CD8-positive, alpha-beta memory T cell (primary cell): ENCODE measurements at places on chromosomes 4 and X.
A peak's percentile ranks its signal among the peaks of the same experiment; 100 is the strongest.

GRCh38 chr4:24372881-24373280 lies 211.5 kb downstream of the DHX15 start:
- DNase-seq: no peak

DNA sequence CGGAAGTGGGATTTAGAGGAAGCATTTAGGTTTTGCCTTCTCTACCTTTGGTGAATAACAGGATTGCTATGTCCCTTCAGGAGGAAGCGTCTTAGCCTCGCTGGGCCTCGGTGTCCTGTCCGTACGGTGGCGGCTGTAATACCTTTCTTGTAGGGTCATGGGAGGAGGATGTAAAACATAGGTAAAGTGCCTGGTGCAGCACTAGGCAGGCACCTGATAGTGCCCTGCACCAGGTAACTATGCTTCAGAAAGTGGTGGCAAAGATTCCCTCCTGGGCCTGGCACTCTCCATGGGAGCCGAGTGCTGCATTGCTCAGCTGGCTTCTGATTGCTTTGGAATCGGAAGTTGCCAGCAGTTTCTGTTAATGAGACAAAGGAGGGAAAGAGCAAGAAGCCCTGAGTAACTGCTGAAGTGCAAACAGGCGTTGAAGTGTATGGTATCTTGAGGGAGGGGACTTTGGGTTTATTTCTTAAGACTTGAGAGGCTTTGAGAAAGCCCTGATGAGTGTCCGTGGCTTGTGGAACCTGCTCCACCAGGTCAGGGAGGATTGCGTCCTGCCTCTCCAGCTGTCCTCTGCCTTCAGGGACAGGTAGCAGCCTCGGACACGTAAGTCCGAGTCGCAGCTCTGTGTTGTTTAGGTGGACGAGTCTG lies 45.8 kb downstream of the TBC1D14 start:
- DNase-seq: no peak

GRCh38 chr4:7788694-7789425 lies 150.8 kb downstream of the AFAP1 start:
- no peak for DNase-seq

DNA sequence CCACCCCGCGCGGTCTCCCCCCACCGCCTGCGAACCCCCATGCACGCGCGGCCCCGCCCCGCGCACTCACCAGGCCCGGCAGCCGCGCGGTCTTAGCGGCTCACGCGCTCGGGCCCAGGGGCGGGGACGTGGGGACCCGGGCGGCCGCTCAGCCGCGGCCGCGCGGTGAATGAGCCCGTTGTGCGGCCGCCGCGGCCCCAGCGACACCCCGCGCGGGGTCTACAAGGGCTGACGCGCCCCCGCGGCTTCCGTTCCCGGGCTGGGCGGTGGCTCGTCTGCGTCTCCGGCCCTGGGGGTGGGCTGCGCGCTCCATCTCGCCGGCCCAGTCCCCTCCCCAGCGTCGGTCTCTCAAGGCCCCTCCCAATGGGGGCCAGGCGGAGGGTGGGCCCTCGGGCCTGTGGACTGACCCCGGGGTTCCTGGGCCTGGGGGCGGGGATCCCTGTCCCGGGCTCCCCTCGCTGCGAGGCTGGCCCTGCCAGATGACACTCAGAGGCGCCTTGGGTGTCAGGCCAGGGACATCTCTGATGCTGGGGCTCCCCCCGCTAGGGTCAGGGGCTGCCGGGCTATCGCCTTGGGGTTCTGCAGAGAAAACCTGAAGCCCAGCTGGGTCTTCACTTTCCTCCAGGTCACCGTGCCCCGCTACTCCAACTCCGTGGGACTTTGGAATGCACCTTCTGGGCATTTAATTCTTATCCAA lies 4.3 kb upstream of the SLC26A1 start:
- DNase-seq: no peak

DNA sequence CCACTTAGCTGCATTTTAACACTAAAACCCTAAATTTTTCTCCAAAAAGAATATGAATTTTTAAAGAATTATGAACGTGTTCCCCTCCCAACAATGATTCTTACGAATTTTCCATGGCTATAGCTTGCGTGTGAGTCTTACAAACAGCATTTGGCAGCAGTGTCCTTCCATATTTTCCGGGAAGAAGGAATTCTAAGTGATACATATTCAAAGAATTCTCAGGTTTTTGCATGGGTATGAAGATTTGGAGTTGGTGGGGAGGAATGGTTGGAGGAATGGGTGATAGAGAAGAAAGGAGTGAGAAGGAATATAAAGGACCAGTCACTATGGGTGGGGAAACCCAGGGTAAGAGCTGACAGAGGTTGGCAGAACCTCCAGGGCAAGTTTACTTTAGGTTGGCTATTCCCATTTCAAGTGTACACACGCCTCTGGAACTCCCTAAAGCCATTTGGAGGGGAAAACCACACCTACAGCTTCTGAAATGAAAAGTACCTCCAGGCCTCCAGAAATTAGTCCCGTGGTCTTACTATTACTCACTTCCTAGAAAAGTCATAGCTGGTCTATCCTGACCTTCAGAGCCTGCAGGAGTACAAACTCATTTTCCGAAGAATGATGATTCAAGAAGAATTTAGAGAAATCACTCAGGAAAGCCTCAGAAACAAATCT lies 420.8 kb upstream of the DIPK2B start:
- no peak for DNase-seq

- no peak for DNase-seq
Observed at GRCh38 chr4:8537041-8537461, 43.1 kb upstream of the GPR78 start.

- DNase-seq: no peak
Observed at GRCh38 chr4:162408309-162408708, 244.5 kb upstream of the FSTL5 start.

- no peak for DNase-seq
Observed at GRCh38 chrX:11908371-11908770, 150.3 kb downstream of the MSL3 start.

- DNase-seq: no peak
Observed at GRCh38 chrX:110180176-110180927, 137.5 kb downstream of the AMMECR1 start.

GRCh38 chrX:153804100-153804595 lies 9.7 kb downstream of the SSR4 start:
- DNase-seq: no peak

GRCh38 chr4:2818351-2818939 lies 25.2 kb upstream of the ADD1 start:
- no peak for DNase-seq

DNA sequence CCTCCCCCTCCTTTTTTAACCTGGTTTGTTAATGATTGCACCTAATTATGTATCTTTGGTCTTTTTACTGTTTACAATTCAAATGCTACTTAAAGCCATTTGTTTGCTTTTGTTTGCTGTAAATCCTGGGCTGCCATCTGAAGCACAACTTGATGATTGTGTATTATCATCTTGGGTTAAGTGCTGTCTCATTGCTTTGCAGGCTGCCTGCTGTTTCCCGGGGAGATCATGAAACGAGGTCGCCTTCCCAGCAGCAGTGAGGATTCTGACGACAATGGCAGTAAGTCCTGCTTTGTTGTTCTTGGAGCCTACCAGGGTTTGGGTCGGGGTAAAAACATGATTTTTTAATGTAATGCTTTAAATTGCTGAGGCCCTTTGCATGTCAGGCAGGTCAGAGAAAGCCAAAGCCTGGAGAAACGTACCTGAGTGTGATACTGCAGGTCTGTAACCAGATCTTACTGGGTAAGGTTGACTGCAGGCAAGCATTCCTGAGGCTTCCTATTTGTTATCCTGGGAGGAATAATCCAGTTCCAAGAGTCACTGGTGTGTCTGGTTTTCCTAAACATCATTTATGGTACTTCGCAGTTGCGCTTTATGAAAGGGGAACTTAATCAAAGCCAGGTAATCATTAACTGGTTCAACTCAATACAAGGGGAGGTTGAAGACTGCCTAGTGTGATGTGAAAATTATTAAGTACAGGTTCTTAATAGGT lies 22.2 kb downstream of the JADE1 start:
- DNase-seq: no peak

DNA sequence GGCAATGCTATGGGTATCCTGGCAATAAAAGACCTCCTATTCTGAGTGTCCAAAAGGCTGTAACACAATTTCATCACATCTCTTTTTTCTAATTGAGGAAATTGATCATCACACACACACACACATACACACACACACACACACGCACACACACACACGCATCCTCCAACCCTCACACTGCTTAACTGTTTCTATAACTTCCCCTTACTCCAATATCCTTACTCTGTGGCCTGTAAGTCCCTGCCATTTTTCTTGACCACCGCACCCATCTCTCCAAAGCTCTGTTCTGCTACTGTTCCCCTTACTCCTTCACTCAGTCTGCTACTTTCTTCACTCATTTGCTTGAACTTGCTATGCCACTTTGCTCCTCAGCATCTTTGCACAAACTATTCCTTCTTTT lies 115.6 kb downstream of the AMELX start:
- DNase-seq: no peak

- DNase-seq: no peak
Observed at GRCh38 chr4:84948056-84948455, 18.4 kb downstream of the WDFY3 start.

- DNase-seq: no peak
Observed at GRCh38 chr4:110442309-110442708, 33.6 kb upstream of the ENPEP start.

DNA sequence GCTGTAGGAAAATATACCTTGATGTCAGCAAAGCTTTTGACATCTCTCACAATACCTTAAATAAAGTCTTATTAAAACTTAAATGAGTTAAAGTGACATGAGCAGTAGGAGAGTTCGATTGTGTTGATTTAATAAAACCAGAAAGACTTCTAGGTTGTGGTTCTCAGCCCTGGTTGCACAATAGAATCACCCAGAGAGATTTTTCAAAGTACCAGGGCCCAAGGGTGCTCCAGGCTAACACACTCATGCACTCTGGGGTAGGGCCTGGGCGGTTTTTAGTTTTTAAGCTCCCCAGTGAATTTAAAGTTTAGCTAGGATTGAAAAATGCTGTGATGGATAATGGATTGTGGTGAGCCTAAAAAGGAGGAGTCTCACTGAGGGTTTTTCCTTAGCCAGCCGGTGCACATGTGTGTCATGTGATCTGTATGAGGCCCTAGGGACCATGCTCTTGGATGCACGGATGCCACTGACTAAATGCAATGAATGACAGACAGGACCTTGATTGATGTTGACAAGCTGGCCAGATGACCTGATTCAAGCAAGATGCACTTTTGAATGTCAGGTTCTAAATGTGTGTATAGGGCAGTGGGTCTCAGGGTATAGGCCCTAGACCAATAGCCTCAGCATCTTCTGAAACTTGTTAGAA lies 185.0 kb downstream of the PTTG2 start:
- no peak for DNase-seq

DNA sequence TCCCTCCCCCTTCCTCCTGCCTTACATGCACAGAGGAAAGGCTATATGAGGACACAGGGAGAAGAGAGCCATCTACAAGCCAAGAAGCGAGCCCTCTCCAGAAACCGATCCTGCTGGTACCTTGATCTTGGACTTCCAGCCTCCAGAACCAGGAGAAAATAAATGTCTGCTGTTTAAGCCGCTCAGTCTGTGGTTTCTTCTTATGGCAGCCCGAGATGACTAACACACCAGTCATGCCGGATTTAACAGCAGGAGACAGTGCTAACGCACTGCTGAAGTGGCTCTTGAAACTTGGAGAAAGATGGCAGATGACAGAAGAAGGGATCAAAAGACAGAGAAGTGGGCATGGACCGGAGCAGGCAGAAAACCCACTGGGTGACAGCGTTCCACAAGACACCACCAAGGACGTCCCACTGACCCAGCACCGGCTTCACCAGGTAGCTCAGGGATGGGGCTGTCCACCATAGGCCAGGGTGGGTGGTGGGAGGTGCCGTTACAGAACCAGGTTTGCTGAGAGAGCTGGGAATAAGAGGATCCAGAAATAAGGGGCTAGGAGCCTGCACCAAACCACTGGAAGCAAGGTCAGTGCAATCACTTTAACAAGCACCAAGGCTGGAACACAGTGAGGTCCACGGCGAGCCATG lies 6.2 kb upstream of the MAN2B2 start:
- DNase-seq: no peak

DNA sequence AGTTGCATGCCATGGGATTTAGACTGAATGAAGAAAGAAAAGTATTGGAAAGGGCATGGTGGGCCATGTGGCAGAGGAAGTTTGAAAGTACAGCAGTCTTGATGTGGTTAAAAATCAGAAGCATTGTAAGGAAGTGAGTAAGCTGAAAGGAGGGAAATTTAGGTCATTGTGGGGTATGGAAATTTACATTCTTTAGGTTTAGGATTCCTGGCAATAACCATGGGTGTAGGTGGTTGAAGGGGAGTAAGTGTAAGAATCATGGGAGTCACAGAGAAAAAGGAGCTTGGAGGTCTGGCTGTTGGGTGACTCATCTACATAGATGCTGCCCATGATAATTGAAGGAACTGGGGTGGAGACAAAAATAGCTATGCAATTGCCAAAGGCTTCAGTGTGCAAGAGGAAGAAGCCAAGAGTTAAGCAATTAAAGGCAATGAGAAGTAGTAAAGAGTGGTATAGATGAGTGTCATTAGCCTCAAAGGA lies 243.8 kb upstream of the LDB2 start:
- no peak for DNase-seq

- no peak for DNase-seq
Observed at GRCh38 chrX:10208281-10208856, 51.6 kb downstream of the CLCN4 start.

GRCh38 chrX:115690511-115691216 lies 129.7 kb downstream of the PLS3 start:
- peak; percentile 21 for DNase-seq

- no peak for DNase-seq
Observed at GRCh38 chr4:119715490-119716445, 87.2 kb upstream of the PDE5A start.

GRCh38 chr4:7843831-7844593 lies 95.6 kb downstream of the AFAP1 start:
- DNase-seq: peak; percentile 78

DNA sequence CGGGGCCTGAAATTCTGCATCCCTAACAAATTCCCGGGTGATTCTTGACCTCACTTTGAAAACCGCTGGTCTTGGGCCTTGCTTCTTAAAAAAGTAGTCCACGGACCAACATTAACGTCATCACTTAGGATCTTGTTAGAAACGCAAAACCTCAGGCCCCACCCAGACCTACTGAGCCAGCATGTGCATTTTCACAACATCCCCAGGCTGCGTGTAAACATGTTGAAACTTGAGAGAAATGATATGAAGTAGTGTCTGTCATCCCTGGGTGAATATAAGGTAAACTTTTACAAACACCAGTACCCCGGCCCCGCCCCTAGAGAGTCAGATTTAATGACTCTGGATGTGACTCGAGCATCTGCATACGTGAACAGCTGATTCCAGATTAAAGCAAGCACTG lies 33.7 kb downstream of the SORBS2 start:
- no peak for DNase-seq

DNA sequence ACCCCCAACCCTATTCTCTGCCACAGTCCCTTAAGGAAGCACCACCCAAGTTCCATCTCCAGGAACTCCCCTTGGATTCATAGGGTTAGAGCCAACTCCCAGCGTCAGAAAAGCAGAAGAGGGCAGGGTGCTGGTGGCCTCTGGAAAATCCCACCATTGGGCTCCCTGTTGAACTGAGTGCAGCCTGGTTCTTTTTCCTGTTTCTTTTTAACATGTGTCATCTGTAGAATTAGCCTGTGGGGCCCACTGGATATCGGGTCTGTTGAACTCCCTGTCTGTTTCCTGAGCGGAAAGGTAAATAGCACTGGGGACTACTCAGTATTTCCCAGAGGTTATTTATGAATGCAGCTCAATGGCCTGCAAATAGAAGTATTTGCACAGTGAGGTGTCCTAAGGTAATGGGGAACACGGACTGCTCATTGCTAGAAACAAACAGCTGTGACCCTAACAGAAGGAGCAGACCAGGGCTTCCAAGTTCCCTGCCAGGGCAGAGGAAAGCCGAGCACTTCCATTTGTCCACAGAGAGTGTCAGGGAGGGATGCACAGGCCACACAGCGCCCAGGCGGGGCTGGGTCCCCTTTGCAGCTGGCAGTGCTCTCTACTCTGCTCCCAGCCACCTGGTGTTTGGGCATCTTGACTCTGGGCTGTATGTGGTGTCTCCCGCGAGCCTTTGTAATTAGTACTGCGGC lies 102.6 kb downstream of the FHDC1 start:
- DNase-seq: no peak
